ENCODE measurements at places on chromosomes 5 and 9.
A peak's percentile ranks its signal among the peaks of the same experiment; 100 is the strongest.

- DNase-seq: peak; percentile 92
Observed at GRCh38 chr9:109101810-109102209, 17.9 kb downstream of the TMEM245 start.

- DNase-seq: peak; percentile 88
Observed at GRCh38 chr5:132426525-132427138, 57.1 kb downstream of the SLC22A5 start.

DNA sequence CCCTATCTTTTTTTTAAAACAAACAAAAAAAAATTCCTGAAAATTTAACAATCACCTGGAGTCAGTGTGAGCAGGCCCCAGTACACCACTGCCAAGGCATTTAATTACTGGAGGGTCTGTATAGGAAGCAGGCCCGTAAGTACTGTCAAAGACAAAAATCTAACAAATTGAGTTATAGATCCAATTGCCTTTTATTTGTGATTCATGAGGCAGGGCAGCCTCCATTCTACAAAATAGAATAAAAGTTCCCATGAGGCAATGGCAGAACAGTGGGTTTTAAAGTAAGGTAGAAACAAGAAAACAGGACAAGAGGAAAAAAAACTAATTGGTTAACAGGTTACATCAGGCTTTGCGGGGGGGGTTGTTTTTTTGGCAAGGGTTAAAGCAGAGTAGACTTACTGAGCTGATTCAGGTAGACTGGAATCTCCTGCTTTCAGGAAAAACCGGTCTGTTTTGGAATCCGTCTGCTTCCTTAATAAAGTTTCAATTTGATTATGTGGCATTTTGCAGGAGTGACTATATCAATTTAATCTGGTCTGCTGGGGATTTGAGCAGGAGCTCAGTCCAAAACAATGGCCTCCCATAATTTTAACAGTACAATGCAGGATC is 48.9 kb downstream of the AUH start:
- no peak for DNase-seq

- no peak for DNase-seq
Observed at GRCh38 chr9:134187110-134187531, 22.8 kb upstream of the RNU6ATAC start.

DNA sequence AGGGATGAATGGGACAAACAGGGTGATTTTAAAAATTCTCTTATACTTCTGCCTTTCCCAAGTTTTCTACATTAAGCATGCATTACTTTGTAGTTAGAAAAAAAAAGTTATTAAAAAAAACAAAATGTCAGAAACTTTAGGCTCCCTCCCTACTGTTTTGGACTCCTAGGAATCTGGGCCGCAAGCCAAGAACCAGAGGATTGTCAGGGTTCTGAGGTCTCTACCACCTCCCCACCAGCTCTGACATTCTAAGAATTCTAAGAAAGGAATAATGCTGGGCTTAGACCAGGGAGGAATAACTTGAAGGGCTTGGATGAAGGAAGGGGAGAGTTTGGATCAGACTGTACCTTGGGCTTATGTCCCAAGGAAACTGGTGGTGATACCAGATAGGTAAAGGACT is 1.1 kb upstream of the ARHGEF39 start:
- DNase-seq: no peak

DNA sequence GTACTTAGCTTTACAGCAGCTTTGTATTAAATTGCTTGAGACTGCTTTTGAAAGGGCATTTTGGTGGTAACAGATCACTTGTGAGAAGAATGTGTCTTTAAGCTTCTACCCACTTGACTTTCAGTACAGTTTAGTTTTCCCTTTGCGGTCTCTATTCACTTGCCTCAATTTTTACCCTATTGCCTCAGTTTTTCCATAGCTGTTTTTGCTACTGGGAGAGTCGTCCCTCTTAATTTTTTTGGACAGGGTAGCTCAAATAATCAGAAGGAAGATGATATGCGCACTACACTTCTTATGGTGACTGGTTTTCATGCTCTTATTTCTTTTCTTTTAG is 18.8 kb downstream of the UGCG start:
- peak; percentile 41 for DNase-seq

DNA sequence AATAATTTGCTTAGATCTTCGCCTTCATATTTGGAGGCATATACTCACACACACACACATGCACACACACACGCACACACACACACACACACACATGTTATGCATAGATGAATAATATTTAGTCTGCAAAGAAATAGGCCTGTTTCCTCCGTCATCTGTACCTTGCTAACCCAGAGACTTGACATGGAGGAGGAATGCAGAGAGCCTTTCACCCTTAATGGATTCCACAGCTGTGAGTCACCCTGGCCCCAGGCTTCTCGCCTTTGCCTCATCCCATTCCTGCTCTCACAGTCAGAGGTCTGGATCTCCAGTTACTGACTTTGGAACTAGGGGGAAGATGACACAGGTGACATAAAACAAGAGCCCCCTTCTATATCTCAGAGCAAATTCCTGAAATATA is 29.7 kb downstream of the ZNF462 start:
- DNase-seq: no peak

DNA sequence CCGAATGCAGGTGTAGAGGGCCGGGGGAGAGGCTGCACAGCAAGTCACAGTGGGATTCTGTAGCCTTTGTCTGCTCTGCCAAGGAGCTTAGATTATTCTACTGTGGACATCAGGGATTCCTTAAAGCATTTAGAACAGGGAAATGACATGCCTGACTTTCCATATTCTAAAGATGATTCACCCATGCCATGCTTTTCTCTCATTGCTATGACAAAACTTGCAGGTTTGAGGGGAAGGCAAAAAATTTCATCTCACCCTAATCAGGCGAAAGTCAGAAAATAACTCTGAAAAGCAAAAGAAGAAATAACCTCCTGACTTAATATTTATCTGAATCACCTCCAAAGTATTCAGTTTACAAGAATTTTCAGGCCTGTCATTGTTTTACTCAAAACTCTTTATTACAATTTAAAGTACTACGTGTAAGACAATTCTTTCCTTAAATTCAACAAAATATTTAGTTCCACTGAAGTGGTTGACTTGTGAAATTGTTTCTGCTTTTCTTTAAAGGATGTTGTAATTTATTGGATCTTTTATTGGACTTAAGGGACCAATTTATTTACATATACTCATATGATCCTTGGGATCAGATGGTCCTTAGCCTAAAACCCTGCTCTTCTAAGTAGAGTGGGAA is 30.0 kb upstream of the GAS1 start:
- DNase-seq: no peak

DNA sequence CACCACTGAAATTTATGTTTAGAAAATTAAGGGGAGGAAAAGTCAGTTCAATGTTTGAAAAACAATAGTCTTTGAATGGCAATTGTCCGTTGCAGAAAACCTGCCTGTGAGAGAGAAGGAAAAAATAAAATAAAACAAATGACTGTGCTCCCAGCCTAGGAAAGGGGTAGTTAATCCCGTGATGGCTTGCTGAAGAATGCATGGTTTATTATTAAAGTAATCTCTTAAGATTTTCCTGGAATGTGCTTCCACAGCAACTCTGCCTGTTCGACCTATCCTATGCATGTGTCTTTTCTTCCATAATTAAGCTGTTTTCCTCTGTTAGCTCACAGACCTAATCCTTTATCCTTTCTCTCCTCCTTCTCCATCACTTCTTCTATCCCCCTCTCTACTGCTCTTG is 2.4 kb upstream of the DAB2 start:
- DNase-seq: no peak

DNA sequence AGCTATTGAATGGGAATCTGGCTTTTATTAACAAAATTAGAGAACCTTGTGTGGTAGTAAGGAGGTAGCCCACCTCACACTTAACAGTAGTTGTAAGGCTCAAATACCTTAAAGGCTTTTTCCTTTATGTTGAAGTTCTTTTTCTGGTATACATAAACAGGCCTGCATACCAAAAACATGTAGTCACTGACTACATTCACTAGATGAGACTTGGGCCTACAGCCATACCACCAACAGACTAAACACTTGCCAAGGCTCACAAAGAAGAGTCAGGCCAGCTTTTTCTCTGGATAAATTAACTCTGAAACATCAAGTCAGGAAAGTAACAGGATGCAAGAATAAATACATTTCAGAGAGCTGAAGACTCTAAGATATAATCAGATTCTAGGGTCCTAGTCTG is 78.6 kb upstream of the MPDZ start:
- DNase-seq: no peak

GRCh38 chr5:64026493-64026892 is 64.2 kb upstream of the HTR1A start:
- no peak for DNase-seq

GRCh38 chr9:134690301-134690751 is 48.7 kb downstream of the COL5A1 start:
- no peak for DNase-seq

DNA sequence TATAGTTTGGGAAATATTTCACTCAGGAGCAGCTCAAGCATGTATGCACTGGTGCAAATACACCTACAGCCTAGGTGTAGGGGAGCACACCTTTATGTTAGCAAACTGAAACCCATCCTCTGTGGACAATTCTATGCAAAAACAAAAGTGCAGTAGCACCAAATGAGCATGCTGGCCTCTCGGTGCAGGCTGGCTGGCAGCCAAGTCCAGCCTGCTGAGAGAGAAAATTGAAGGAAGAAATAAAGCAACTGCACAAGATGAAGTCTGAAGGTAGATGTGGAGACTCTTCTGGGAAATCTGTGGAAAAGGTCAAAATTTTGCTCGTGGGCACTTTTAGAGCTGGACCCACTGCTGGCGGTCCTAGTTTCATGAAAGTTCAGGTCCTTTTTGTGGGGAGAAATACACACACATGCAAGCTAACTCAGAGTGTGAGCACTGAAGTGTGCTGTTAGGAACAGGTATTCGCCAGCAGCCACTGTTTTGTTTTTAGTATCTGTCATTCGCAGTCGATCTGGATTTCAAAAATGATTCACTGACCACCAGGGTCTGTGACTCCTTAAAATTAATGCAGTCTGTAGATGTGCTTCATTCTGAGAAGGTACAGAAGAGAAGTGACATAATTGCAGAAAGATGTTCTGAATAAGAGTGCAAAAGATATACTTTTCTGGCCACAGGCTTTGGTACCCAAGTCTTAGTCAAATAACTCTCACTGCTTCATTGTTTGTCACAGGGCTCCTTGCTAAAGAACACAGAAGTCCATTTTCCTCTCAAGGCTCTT is 281.7 kb downstream of the PARP8 start:
- DNase-seq: no peak

Data from activated CD4-positive, alpha-beta T cell treated with anti-CD3 and anti-CD28 coated beads, Interleukin-2, Interleukin-4, amounts not matched to agents 100 ng/mL and 50 ng/mL, durations not matched to agents 16 hours and 8 hours (primary cell).